ENCODE measurements at places on chromosomes 12 and 14. TPM values are rescaled to one million over a fixed set of nuclear protein-coding genes. Genes with fewer than 3 reads are reported as not detected.

GRCh38 chr12:85188619-85189018, 91.4 kb upstream of the ALX1 start:
- DNase-seq = no peak

- no peak for DNase-seq
Observed at GRCh38 chr12:25852792-25853191, 105.7 kb upstream of the RASSF8 start.

GRCh38 chr12:131543040-131543439, 167.8 kb upstream of the SFSWAP start:
- no peak for DNase-seq

DNA sequence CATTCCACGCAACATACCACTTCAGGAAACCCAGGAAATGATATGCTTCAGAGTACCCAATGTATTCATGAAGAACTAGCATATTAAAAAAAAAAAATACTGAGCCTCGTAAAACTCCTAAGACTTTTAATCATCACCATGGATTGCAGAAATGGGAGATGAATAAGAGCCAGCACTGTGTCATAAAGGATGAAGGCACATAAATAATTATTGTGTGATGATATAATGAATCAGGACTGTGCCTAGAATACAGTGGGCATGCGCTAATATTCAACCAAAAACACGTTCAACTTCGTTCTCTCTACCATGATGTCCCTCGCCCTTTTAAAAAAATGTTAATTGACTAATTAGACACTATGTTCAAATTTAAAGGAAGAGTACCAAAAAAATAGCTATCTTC, 68.7 kb downstream of the CIT start:
- no peak for DNase-seq

GRCh38 chr14:55514819-55515490, 65.1 kb upstream of the KTN1 start:
- no peak for DNase-seq

GRCh38 chr14:68526512-68527091, 266.3 kb downstream of the ZFP36L1 start:
- no peak for DNase-seq

- DNase-seq = no peak
Observed at GRCh38 chr12:4052691-4053090, 179.5 kb upstream of the PARP11 start.

DNA sequence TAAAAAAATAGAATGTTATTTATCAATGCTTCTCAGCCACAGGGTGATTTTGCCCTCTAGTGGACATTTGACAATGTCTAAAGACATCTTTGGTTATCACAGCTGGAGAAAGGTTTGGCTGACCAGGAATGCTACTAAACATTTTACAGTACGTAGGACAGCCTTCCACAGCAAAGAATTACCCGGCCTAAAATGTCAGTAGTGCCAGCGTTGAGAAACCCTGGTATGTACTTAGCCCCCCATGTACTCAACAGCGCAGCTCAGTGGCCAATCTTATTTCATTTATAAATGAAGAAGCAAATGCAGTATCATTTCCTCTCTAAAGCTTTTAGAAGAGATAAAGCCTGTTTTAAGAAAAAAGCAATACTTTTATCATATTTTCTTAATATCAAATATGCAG, 5.8 kb downstream of the MARK3 start:
- DNase-seq = peak; percentile 36

DNA sequence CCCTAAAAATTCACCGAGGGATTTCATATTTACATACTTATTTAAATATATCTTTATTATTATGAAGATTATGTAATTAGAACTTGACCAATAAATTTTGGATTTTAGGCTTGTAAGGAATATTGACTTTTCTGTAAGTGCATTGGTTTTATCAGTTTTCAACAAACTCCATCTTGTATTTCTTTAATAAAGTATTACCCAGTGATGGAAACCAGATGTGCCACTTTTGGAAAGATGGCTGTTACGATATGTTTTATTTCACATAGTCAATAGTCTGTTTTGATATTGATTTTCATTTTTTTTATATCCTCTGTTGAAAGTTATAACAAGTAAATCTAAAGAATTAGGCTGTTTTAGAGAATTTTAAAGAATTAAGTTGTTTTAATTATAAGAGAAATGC, 1.8 kb downstream of the MON2 start:
- no peak for DNase-seq

DNA sequence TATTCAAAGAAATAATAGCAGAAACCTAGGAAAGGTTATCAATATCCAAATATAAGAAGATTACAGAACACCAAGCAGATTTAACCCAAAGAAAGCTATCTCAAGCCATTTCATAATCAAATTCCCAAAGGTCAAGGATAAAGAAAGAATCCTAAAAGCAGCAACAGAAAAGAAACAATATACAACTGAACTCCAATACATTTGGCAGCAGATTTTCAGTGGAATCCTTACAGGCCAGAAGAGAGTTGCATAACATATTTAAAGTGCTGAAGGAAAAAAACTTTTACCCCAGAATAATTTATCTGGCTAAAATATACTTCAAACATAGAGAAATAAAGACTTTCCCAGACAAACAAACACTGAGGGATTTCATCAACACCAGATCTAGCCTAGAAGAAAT, 54.3 kb downstream of the DENND5B start:
- no peak for DNase-seq

DNA sequence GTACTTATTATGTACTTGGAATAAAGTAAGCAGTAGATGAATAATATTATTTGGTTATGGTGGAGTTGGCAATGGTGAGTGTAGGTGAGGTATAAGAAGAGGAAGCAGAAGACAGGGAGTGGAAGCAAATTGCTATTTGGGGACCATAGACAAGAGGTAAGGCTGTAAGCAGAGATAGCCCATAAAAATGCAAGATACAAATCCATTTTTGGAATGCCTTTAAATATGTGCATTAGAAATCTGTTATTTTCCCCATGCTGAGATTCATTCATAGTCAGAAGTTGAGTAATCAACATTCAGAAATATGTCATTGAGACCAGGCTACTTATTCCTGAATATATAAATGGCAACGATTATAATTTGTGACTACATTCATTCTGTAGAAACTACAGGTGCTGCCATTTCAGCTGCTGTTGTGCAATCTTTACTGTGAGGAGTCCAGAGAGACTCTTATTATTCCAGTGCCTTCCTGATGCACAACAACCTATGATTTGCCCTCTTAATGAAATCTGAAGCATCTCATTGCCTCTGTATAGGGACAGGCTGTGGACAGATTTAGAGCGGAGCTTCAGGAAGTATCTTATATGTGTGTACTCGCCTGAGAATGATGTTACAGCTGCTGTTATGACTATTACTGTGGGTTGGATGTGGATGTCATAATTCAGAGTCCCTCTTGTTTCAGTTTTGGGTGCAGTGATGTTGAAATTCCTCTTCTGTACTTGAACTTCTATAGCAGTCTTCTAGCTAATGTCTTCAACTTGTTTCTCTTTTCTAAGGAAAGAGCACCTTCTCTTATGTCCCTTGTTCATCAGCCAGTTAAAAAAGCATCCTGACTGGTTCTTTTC, 173.8 kb downstream of the NAV3 start:
- no peak for DNase-seq

- no peak for DNase-seq
Observed at GRCh38 chr12:63301311-63301710, 150.3 kb upstream of the AVPR1A start.

- DNase-seq = no peak
Observed at GRCh38 chr12:56431850-56432249, 17.4 kb downstream of the TIMELESS start.

DNA sequence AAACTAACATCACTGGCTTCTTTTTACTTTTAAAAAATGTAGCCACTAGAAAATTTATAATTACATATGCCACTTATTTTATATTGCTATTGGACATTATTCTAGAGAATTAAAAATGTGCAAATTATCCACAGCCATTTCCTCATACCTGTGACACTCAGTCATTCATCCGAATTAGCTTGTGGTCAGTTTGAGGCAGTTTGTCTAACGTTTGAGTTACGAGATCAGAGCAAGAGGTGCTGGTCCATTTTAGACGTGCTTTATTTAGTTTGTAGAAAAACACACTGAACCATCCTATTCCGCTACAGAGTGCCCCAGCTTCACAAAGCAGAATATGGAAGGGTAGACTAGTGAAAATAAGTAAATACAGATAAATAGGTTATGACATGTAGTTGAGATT, 513.0 kb downstream of the NRXN3 start:
- no peak for DNase-seq

DNA sequence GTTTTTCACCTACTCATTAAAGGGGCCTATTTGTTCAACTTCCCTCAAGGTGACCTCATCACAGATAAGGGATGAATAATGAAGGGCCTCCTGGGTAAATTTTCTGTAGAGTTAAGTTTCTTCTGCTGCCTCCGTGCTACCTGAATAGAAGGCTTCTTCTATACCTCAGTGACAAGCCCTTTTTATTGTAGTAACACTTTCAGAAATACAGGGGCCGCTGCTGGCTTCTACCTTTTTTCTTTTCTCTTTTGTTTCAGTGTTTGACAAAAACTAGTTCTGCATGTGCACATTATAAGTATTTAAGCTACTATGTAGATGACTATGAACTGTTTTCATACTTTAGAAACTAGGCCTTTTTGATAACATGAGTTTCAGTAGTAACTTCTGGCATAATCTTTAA, 207.0 kb downstream of the NAV3 start:
- DNase-seq = no peak

DNA sequence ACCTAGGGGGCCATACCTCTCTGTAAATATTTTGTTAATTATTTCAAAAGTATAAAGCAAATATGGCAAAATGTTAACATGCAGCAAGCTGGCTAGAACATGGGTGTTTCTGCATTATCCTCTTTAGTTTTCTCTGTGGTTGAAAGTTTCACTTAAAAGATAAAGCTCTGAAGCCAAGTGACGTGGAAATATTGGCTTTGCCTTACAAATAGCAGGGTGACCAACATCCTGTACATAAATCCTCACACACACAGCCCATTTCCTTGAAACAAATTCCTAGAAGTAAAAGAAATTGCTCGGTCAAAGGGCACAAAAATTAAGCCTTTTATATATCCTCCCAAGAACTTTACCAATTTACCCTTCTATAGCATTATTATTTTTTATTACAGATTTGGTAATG, 10.6 kb upstream of the VWF start:
- DNase-seq = no peak

DNA sequence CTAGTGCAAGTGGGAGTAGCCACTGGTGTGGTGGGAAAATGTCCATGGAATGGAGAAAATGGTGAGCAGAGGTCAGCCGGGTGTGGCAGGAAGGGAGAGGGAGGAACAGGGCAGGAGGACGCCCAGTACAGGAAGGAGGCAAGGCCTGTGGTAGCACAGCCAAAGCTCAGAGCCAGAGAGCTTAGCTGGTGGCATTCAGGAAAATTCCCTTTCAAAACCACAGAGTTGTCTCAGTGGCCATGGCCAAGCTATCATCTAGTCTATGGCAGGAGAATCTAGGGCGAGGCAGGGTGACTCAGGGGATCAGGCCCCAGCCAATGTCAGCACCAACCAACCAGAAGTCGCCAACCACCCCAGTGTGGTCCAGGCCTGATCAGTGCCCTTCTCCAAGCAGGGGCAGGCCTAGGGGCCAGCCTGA, 67.7 kb upstream of the DDX11 start:
- DNase-seq = no peak

DNA sequence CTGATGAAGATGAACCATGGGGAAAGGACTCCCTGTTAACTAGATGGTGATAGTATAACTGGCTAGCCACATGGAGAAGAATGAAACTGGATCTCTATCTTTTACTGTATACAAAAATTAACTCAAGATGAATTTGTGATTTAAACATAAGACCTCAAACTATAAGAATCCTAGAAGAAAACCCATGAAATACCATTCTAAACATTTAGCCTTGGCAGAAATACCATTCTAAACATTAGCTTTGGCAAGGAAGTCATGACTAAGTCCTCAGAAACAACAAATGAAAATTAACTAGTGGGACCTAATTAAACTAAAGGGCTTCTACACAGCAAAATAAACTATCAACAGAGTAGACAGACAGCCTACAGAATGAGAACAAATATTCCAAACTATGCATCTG, 28.4 kb upstream of the NOVA1 start:
- no peak for DNase-seq

DNA sequence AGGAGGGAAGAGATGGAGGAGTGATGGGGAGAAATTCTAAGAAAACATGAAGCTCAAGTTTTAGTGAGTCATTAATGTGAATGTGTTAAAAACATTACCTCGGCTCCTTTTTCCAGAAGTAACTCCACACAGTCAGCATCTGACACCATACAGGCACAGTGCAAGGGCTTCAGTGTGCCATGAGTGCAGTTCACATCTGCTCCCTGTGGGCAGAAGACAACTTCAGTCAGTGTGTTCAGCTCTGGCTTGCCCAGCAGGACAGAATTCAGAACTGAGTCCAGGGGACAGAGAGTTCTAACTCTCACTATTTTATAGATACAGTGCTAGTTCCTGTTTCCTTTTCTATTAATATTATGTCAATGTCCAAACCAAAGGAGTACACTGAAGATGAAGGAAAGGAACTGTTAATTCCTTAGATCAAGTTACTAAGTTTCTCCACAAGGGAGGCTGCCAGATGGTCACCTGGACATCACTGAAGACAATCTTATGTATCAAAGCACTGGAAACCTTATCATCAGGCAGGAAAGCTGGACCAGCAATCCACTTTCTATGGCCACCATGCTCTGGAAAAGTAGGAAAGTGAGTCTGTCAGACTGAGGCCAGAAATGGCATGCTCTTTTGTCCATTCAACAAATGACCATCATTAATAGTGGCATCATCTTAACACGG, 6.1 kb downstream of the ASB8 start:
- DNase-seq = no peak

- DNase-seq = no peak
Observed at GRCh38 chr14:45916340-45916953, 663.4 kb upstream of the MIS18BP1 start.

GRCh38 chr12:105944628-105945027, 194.1 kb downstream of the NUAK1 start:
- no peak for DNase-seq

- DNase-seq = no peak
Observed at GRCh38 chr12:17304503-17305347, 698.8 kb upstream of the LMO3 start.

- no peak for DNase-seq
Observed at GRCh38 chr14:101439023-101439422, 122.3 kb upstream of the DIO3 start.

DNA sequence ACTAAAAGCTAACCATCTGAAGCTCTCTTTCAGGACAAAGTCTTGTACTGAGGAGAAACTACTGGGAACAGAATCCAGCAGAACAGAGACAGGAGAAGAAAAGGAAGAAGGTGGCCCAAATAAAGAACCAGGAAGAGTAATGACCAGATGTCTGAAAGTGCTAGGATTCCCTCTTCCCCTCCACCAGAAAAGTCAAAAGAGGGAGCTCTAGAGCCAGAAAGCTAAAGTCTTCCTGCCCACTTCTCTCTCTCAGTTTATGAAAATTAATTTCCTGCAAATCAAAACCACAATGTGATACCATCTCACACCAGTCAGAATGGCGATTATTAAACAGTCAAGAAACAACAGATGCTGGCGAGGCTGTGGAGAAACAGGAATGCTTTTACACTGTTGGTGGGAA, 47.2 kb downstream of the SPPL3 start:
- no peak for DNase-seq

PTGES3 gene
- 166 TPM for total RNA-seq

KCNA1 gene
- 0.07 TPM for total RNA-seq

TBX3 gene
- 0.07 TPM for total RNA-seq

IRF9 gene
- 245 TPM for total RNA-seq

C1QL4 gene
- not detected for total RNA-seq

GSG1 gene
- not detected for total RNA-seq

PLEKHA5 gene
- total RNA-seq = 3.7 TPM

TAS2R13 gene
- 0.53 TPM for total RNA-seq
